ENCODE measurements at places on chromosomes 4 and X.

DNA sequence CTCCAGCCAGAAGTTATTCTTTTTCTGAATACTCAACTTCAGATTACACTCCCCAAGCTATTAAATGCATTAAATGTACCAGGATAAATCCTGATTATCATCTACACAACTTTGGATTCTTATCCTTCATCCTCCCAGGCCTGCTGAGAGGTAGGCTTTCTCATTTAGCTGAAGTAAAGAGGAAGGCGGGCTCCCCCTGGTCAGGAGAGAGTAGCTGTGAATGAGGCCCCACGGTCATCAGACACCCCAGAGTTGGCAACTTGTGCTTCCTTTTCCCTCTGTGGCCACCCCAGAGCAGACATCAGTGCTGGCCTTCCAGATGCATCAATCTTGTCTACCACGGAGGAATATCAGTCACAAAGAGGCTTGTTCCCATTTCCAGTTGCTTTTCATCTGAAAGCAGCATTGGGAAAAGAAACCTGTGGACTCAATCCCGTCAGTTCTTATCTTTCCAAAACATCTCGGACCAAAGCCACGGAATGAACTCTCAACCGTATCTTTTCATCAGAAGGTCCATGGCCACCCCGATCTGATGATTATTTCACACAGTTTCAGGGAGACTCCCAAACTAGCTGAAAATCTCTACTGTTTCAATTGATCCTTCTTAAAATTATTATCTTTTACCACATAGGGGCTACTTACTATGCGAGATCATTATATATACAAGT, 79.2 kb downstream of the FBXO8 start:
- no peak for DNase-seq

DNA sequence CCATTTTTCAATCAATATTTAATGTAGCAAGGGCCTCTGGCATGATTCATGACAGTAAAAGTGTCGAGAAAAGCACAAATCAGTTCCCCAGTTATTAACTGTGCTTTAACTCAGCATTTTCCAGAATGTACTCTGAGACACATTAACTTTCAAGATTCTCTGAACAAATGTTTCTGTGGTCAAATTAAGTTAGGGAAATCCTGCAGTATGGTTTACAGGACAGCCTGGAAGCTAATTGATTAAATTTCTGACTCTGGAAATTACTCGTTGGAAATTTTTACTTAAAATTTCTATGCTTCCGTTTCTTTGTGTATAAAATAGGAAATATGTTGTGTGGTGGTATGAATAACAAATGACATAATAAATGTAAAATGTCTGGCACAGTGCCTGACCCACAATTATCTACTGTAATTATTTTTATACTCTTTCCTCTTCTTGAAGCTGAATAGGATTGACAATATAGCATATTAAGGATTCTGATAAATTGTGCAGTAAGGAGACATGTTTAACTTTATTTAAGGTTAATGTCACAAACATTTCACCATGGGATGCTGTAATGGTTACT, 33.7 kb downstream of the STK32B start:
- DNase-seq, result no peak

GRCh38 chr4:165630671-165631070, 242.4 kb upstream of the TLL1 start:
- no peak for DNase-seq

GRCh38 chr4:126778348-126778747, 854.4 kb upstream of the INTU start:
- no peak for DNase-seq

GRCh38 chrX:39939678-39940077, 158.1 kb downstream of the BCOR start:
- no peak for DNase-seq

DNA sequence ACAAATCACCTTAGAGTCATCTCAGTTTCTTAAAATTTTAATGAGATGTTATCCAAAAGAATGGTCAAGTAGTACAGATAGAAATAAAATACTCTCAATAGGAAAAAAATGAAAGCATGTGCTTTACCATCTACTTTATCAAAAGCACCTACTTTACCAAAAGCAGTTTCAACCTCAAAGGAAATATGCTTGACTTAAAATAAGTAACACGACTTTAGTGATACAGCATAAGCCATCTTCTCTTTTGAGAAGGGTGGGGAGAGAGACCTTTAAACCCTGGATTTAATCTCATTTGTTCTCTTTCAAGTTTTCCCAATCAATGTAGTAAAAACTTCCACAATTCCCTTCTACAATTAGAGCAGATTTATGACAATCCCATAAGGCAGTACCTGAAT, 26.5 kb downstream of the OTUD4 start:
- DNase-seq, result no peak

- no peak for DNase-seq
Measured at GRCh38 chrX:37678574-37678973, 7.0 kb upstream of the XK start.

DNA sequence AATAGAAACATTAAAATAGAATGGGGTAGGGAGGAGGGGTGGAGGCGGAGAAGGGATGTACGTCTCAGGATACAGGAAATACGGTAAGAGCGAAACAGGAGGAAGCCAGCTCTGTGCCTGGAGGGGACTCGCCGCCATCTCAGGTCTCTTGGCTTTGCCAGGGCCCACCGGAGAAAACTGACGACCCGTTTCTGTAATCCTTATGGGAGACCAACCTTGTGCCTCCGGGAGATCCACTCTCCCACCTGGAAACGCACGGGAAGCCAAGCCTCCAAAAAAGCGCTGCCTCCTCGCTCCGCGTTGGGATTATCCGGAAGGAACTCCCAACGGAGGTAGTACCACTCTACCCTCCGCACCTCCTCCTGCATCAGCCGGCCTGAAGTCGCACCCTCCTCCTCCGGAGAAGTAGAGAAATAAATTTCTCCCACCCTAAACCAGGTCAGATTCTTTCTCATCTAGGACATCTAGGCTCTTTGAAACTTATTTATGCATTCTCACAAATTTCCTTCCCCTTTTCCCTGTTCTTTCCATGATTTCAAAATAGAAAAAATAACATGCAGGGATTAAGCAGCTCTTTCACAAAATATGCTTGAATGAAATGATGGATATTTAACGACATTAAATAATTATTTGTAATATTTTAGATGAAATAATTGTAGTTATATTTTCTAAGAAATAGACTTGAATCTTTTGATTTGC, at the start of gene NBDY:
TSS of gene NBDY (plus strand) at position 92 of the 699 bp plus-strand sequence. CDS start at position 203, 111 bp downstream.
- DNase-seq, result peak; percentile 45

- DNase-seq, result no peak
Measured at GRCh38 chr4:157984285-157984911, 188.4 kb downstream of the GASK1B start.

DNA sequence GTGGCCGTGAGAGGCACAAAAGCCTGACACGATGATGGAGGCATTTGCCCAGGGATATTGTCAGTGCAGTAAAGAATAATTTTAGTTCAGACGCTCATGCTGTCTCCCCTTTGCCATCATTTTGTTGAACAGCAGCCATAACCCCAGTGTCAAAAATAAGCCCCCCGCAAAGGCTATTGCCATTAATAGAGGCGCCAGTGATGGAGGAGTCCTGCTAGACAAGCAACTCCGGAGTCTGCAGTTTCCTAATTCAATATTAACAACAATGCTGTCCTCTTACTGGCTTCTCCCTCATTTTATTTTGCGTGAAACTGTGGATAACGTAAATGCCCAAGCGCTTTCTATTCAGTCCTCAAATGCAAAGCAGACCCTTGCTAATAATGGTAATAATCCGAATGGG, 603 bp upstream of the SMS start:
- DNase-seq, result no peak

- DNase-seq, result no peak
Measured at GRCh38 chrX:77444075-77444474, 3.1 kb upstream of the FGF16 start.

DNA sequence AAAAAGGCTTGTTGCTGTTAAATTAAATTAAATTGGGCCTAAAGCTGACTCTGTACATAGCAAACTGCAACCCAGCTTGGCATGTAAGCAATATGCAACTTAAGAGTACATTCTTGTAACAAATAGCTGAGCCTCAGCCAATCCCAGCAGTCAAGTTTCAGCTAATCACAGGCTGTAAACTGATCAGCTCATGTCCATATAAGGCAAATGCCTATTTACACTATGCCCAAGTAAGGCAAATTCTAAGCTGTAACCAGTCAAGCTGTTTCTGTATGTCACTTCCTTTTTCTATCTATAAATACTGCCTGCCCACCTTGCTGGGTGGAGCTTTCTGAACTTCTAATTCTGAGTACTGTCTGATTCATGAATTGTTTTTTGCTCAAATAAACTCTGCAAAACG, 429.1 kb upstream of the FTHL17 start:
- DNase-seq, result no peak

DNA sequence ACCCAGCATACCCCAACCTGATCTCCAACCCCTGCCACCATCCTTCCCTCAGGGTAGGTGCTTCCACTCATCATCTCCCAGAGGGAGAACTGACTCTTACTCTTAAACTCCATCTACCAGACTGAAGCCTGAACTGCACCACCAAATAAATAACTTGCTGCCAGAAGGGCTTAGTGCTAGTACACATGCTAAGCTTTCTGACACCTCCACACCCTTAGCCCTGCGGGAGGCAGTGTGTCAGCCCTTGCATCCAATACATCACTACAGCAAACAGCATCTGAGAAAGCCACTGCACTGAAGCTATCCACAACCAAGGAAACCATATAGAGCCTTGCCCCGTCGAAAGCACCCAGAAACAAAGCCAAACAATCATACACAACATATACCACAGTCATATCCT, 68.6 kb upstream of the MCF2 start:
- no peak for DNase-seq

DNA sequence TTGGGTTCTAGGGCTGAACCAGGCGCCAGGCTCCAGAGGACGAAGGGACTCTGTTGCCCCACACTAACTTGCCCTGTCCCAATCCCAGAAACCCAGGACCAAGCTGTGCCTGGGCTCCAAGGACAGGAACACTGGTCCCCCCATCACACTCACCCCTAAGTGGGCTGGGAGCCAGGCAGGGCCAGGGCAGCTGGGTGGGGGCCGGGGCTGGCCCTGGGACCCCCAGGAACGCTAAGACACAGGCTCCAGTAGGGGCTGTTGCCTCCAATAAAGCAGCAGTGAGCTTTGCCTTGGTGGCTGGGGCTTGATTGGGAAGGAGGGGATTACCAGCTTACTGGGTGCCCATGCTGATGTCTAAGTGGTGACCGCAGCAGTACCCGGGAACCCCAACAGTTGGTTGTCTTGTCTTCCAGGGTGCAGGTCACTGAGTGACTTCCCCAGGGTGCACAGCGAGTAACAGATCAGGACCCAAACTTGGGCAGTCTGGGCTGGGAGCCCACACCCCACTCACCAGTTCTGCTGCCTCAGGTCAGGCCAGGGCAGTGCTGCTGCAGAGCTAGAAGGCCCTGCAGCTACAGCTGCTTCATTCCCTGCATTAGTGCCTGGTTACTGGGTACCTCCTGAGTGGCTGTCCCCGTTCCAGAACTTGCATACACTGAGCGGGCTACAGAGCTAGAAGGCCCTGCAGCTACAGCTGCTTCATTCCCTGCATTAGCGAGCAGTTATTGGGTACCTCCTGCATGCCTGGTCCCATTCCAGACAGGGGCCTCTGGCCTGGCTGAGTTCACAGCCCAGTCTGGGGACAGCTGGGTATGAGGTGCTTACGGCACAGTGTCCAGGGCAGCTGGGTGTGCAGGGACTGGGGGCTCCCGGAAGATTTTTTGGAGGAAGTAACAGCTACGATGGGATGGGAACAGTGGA, 9.4 kb upstream of the ADD1 start:
- no peak for DNase-seq

DNA sequence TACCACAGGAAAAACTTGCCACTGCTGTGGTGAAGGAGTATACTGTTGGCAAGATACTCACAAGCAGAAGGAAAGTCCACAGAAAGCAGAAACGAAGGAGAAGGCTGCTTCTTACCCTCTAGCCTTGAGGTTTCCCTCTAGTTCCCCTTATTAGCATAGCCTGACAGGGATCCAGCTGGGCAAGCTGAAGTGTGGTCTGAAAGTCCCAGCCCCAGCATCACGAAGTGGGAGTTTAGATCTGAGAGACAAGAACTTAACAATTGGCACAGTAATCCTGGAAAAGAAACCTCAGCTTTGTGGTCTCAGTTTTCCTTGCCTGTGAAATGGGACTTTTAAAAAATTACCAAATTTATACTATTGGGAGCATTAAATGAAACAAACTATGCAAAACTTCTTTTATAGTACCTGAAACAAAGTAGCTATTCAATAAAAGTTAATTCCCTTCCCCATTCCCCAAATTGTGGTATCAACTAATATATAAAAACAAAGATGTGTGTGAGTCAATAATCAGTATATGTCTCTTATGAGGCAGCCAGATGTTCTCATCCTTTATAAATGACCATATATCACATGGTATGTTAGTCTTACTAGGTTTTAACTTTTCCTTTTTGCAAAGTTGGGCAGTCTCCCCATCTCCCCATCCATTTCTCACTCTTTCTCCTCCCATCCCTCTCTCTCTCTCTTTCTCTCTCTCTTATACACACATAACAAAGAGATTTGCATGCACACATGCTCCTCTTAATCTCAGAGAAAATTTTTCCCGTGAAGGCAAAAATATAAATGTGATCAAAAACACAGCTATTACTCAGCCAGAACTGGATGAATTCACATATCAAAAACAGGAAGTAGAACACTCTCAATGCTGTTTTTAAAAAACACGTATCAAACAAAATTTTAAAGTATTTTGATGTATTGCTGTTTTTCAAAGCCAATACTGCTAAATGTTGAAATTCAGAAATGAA, 57.8 kb downstream of the SCFD2 start:
- DNase-seq, result no peak

DNA sequence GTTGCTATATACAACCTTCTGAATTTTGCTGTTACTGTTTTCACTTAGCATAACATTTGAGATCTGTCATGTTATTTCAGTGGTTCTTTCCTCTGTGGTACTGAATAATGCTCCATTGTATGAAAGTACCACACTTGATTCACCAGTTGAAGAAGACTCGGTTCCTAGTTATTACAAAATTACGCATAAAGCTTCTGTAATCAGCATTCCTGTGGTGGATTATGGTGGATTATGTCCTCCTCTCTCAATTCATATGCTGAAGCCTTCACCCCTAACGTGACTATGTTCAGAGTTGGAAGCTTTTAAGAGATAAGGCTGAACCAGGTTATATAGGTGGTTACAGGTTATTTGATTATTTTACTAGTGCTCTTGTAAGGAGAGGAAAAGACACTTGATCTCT, 2143.5 kb upstream of the AGA start:
- DNase-seq, result no peak

GRCh38 chrX:623599-624315, 6.8 kb upstream of the SHOX start:
- no peak for DNase-seq

All from left renal pelvis (tissue), 4 donors.